MM.1S (cell line): ENCODE measurements at places on chromosomes 5 and 9.

DNA sequence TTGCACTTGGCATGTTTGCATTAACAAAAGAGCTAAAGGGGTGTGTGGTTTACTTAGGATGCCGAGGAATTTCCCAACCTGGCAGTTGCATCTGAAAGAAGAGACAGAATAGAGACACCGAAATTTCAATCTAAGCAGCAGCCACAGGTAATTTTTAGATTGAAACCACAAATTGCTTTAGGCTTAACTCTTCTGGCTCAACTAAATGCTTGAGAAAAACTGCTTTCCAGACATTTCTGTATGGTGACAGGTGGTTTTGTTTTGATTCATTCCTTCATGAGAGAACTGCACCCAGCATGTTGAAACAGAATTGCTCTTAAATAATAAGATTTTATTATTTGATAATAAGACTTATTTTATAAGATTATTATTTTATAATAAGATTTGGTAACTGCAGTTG lies 21.5 kb downstream of the SECISBP2 start:
- peak overlapping the region; percentile 85 for H3K27ac ChIP-seq
- peak overlapping the region; percentile 22; the same call in 1 of the 2 replicates for H3K4me3 ChIP-seq
- H3K36me3 ChIP-seq = peaks cover 2% of the 10 kb centered on the region; the same call in 1 of the 2 replicates

GRCh38 chr9:115551396-115551795 lies 433.4 kb upstream of the TNC start:
- H3K4me3 ChIP-seq = no peak overlapping the region
- H3K27me3 ChIP-seq = no peaks in the 10 kb centered on the region
- H3K4me1 ChIP-seq = no peaks in the 10 kb centered on the region
- no peak overlapping the region for H3K27ac ChIP-seq
- no peaks in the 10 kb centered on the region for H3K36me3 ChIP-seq
- no peak for DNase-seq

DNA sequence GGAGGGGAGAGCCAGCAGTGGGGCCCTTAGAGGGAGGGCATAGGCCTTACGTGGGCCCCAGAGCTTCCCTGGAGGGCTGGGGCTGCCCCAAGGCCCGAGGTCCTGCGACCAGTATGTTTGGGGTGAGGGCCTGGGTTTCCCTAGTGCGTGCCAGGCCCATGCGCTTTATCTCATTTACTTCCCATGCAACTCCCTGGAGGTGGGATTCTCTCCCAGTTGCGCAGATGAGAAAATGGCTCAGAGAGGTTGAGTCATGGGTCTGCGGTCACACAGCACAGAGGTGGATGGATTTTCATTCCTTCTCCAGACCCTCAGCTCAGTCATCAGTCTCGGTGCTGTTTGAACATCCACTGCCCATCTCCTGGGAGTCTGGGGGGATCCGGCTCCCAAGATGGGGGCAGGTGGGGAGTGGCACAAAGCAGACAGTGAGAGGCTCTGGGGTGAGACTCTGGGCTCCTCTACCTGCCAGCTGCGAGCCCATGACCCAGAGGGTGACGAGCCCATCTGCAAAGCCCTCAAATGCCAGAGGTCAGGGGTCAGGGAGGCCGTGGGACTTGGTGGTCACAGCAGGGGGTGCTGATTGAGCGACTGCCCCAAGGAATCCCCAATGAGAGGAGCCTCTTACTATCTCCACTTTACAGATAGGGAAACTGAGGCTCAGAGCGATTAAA lies 171.2 kb downstream of the GAPVD1 start:
- H3K36me3 ChIP-seq = no peaks in the 10 kb centered on the region
- H3K4me3 ChIP-seq = no peak overlapping the region
- no peaks in the 10 kb centered on the region for H3K4me1 ChIP-seq
- DNase-seq = no peak

DNA sequence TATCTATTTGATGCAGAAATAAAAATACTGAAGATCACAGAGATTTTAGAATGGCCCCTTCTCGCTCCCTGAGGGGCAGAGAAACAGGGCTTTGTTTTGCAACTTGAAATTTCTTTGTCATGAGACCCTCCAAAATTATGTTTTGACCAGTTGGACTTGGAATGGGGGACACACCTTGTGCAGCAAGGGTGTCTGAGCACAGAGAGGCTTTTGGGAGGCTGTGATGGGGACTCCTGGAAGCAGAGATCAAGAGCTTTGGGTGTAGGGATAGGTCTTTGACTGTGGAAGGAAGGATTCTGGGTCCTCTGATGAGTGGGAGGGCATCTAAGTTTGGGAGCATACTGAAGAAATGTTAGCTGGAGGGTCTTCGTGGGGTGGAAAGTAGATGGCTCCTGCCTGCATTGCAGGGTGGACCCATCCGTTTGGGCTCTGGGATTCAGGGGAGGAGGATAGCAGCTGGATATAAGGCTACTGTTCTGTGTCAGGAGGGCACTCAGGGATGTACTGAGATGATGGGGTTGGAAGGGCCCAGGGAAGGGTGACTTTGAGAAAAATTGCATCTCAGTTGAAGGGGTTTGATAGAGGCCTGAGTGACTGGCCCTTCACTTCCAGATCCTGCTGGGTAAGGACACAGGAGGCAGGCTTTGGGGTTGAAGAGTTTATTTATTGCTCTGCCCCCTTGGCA lies 1.8 kb upstream of the MYORG start:
- H3K27ac ChIP-seq = no peak overlapping the region
- no peaks in the 10 kb centered on the region for H3K27me3 ChIP-seq
- no peak overlapping the region for H3K4me3 ChIP-seq
- DNase-seq = no peak
- peaks cover 14% of the 10 kb centered on the region for H3K4me1 ChIP-seq

GRCh38 chr5:154332451-154332850 lies 113.3 kb upstream of the SAP30L start:
- no peak overlapping the region for H3K4me3 ChIP-seq
- H3K36me3 ChIP-seq = no peaks in the 10 kb centered on the region; the same call in 1 of the 2 replicates

DNA sequence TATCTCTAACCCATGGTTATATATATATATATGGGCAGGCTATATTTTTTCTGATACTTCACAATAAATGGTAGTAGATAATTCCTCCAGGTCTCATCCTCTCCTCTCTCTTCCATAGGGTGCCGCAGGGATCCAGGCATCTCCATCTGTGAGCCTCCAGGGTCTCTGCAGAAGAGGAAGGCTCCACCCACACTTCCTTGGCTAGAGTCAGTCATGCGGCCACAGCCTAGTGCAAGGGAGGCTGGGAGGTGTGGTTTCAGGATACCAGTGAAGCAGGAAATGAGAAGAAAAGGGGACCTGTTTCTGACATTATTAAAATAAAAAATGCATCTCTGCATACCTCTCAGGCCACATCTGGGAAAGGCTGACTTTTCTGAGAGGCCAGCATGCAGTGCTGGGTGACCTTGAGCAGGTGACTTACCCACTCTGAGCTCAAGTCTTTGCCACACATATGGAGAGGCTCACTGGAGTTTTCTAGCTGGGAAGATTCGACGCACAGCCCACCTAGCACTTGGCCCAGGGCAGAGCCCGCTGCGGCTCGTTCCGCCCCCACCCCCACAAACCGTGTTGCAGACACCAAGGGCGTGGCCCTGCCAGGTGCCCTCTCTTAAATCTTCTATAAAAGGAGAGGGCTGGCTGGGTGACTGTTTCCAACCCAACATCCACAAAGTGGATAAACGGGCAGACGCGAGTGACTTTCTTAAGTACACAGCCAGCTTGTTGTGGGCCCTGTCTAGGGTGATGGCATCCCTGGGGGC lies 47.9 kb downstream of the OLFM1 start:
- peaks cover 81% of the 10 kb centered on the region for H3K27me3 ChIP-seq
- no peak for DNase-seq
- H3K27ac ChIP-seq = no peak overlapping the region
- H3K4me1 ChIP-seq = no peaks in the 10 kb centered on the region
- no peaks in the 10 kb centered on the region for H3K36me3 ChIP-seq

- no peaks in the 10 kb centered on the region for H3K27me3 ChIP-seq
- H3K4me3 ChIP-seq = no peak overlapping the region
- H3K36me3 ChIP-seq = no peaks in the 10 kb centered on the region
- no peaks in the 10 kb centered on the region for H3K4me1 ChIP-seq
Measured at GRCh38 chr9:137804908-137805630, 72.5 kb upstream of the CACNA1B start.

GRCh38 chr5:31075981-31076380 lies 117.5 kb upstream of the CDH6 start:
- no peak overlapping the region for H3K27ac ChIP-seq
- no peaks in the 10 kb centered on the region for H3K36me3 ChIP-seq
- H3K4me1 ChIP-seq = no peaks in the 10 kb centered on the region
- no peak for DNase-seq

DNA sequence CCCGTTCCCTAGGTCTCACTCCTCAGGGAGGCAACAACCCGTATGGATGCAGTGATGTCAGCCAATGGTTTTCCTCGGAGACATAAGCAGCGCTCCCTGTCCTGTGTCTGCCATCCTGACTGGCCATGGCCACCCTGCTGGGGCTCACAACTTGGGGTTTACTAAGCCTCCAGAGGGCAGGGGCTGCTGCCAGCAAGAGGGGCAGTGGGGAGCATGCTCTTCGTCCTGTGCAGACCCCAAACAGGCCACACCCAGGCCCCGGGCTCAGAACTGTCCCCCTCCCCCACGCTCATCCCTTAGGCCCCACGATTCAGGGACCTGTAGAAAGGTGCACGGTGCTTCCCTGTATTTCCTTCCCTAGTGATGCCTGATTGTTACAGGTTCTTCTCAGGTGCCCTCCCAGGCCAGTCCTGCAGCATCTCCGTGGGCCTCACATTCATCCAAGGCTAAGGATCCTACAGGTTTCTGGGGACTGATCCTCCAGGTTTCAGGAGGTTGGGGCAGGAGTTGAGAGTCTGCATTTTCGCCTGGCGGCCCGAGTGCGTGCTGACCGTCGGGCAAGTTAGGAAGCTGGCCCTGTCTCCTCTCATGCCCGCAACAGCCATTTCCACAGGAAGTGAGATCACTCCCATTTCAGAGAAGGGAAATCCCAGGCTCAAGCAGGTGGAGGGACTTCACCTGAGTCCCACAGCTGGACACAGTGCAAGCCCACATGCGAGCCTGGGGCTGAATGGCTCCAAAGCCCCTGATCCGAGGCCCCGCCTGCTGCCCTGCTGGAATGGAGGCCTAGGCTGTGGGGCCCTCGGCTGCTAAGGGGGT lies 217.6 kb downstream of the ROR2 start:
- no peak overlapping the region for H3K4me3 ChIP-seq
- peaks cover 7% of the 10 kb centered on the region for H3K4me1 ChIP-seq
- no peaks in the 10 kb centered on the region for H3K36me3 ChIP-seq
- no peak overlapping the region for H3K27ac ChIP-seq
- H3K27me3 ChIP-seq = no peaks in the 10 kb centered on the region

GRCh38 chr9:26169708-26170107 lies 491.5 kb upstream of the TUSC1 start:
- H3K27ac ChIP-seq = no peak overlapping the region
- H3K4me1 ChIP-seq = no peaks in the 10 kb centered on the region
- no peaks in the 10 kb centered on the region for H3K27me3 ChIP-seq
- no peak for DNase-seq

- no peak overlapping the region for H3K4me3 ChIP-seq
- H3K27me3 ChIP-seq = no peaks in the 10 kb centered on the region
- no peak overlapping the region for H3K27ac ChIP-seq
- DNase-seq = no peak
Measured at GRCh38 chr5:128553747-128554146, 15.7 kb upstream of the FBN2 start.

DNA sequence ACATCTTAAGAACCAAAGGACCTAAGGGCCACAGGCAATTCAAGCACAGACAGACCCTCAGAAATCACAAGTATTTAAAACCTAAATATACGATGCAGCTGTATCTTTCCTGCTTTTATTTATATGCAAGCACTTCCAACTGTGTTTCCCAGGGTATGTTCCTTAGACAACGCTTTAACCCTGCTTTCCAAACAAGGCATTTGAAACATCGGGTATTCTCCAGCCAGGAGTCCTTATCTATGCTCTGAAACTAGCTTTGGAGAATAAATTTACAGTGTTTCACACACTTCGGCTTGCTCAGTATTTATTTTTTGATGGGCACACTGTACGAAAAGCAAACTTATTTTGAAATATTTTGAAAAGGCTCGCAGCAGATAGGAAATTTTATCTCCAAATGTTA lies 13.5 kb downstream of the NR6A1 start:
- no peak for DNase-seq
- no peak overlapping the region for H3K27ac ChIP-seq
- no peaks in the 10 kb centered on the region for H3K27me3 ChIP-seq
- H3K36me3 ChIP-seq = no peaks in the 10 kb centered on the region
- no peak overlapping the region for H3K4me3 ChIP-seq

DNA sequence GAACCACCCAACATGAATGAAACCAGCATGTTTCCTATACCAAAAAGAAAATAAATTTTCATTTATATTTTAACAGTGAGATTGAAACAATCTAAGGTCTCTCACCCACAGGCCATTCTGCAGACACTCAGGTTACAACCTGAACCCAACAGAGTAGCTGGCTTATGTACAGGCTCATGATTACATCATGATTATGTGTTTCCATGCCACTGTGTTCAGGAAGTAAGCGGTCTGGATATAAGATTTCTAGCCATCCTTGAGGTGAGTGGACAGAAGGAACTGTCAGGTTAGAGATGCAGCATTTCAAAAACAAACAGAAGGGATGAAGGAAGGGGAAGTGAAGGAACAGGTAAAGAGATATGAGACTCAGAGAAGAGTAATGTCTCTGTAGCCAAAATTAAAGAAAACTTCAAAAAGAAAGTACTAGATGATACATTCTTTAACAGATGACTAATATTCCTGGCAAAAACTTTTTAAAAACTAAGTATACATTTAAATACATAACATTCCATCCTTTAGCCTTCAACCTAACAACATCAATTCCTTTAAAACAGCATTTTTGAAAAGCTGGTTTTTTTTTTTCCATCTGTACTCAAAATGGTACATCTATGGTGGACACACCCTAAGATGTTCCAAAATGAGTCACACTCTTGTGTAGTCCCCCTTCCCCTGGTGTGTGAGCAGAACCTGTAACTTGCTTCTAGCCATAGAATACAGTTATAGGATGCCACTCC lies 119.8 kb downstream of the LPAR1 start:
- H3K36me3 ChIP-seq = no peaks in the 10 kb centered on the region
- no peak overlapping the region for H3K27ac ChIP-seq
- H3K4me3 ChIP-seq = no peak overlapping the region
- no peaks in the 10 kb centered on the region for H3K27me3 ChIP-seq
- H3K4me1 ChIP-seq = no peaks in the 10 kb centered on the region
- DNase-seq = no peak

GRCh38 chr5:107389775-107390148 lies 281.0 kb downstream of the EFNA5 start:
- DNase-seq = no peak
- no peaks in the 10 kb centered on the region for H3K27me3 ChIP-seq
- no peak overlapping the region for H3K27ac ChIP-seq
- H3K36me3 ChIP-seq = no peaks in the 10 kb centered on the region
- no peak overlapping the region for H3K4me3 ChIP-seq

GRCh38 chr9:99150451-99151171 lies 45.7 kb downstream of the TGFBR1 start:
- H3K36me3 ChIP-seq = no peaks in the 10 kb centered on the region
- no peak overlapping the region for H3K4me3 ChIP-seq
- H3K27ac ChIP-seq = no peak overlapping the region
- no peaks in the 10 kb centered on the region for H3K4me1 ChIP-seq
